ENCODE measurements at places on chromosomes 5 and 9.

- no peak for DNase-seq
Measured at GRCh38 chr9:14340994-14341393, 27.1 kb upstream of the NFIB start.

DNA sequence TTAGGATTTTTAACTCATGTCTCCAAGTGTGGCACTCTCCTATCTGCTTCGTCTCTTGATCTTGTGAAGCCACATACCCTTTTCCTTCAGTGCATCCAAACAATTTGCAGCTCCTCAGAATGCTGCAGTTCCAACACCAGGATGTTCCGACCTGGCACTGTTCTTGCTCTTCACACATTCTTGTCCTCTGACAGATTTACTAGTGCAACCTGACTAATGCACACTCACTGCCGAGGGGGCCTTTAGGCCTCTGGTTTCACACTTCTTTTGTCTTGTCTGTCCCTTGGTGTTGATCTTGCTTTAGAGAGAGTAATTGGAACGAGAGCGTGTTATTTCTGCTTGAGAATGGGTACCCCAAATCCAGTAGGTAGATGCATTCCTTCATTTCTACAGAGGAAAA, 15.0 kb downstream of the ARHGAP26 start:
- DNase-seq, result no peak

DNA sequence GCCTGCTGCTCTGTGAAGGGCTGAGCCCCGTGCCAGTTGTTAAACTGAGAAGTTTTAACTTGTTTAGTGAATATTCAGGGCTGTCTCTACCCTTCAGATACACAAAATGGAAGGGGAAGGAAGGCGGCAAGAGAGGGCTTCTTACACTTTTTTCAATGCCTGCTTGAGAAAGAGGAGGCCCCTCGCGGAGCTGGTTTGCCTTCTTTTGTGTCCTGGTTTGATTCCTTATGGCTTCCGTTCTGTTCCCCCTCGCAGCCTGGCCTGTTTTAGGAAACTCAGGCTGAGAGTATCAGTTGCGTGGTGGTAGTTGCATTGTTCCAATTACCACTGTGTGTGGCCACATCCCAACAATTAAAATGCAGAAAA, 1.0 kb downstream of the FAM53C start:
- DNase-seq, result peak; percentile 15

GRCh38 chr9:135714242-135715055, 12.5 kb downstream of the KCNT1 start:
- no peak for DNase-seq

GRCh38 chr5:72177538-72177937, 70.3 kb downstream of the MAP1B start:
- no peak for DNase-seq

DNA sequence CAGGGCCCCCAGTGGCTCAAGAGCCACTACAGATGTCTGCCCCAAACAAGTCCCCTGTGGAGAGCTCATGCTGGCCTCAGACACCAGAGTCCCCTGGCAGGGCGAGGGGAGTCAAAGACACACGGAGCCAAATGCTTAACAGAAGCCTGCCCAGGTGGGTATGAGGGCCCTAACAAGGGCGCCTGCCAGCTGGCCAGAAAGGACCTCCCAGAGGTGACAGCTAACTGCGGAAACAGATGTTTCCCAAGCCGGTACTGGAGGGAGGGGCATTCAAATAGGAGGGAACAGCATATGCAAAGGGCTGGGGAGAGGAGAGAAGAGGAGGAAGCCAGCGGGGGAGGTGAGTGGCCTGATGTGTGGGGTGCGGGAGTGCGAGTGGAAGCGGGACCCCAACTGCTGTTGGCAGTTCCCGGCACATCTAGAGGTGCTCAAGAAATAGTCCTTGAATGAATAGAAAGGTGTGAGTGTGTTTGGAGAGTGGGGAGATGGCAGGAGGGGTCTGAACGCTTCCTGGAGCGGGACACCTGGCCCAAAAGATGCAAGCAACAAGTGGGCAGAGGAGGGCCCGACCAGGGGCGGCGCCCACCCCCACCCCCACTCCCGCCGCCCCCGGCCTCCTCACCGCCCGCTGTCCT, 824 bp downstream of the MXD3 start:
- no peak for DNase-seq

DNA sequence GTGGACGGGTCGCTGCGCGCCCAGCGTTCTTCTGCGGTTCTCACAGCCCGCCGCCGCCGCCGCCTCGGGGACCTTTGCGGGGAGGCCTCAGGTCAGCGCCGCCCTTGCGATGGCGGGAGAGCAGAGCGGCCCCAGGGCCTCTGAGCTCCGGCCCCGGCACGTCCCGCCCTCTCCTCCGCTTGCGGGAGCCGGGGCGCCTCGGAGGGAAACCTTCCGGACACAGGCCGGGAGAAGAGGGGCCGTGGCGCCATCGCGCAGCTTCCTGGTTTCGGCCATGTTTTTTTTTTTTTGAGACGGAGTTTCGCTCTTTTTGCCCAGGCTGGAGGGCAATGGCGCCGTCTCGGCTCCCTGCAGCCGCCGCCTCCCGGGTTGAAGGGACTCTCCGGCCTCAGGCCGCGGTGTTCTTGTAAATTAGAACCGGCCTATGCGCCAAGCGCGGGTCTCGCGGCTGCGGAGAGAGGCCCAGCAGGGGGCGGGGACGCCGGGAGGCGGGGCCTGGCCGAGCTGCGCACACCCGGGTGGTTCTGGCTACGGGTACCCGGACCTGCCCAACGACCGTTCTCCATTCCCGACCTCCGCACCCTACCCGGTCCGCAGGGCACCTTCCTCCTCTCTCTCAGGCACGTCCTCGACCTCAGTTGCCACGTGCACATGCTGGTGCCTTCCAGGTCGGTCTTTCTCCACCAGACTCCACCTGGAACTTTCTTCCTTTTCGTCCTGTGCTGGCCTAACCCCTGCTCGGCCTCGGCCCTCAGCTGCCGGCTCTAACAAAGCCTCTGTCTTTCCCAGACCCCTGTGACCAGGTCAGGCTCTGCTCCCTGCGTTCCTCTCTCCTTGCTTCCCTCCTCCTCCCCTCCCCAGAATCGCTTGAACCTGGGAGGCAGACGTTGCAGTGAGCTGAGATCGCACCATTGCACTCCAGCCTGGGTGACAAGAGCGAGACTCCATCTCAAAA, 28.8 kb upstream of the MGAT1 start:
- DNase-seq, result peak; percentile 74

- no peak for DNase-seq
Measured at GRCh38 chr5:65668696-65669095, 43.9 kb downstream of the SHLD3 start.

DNA sequence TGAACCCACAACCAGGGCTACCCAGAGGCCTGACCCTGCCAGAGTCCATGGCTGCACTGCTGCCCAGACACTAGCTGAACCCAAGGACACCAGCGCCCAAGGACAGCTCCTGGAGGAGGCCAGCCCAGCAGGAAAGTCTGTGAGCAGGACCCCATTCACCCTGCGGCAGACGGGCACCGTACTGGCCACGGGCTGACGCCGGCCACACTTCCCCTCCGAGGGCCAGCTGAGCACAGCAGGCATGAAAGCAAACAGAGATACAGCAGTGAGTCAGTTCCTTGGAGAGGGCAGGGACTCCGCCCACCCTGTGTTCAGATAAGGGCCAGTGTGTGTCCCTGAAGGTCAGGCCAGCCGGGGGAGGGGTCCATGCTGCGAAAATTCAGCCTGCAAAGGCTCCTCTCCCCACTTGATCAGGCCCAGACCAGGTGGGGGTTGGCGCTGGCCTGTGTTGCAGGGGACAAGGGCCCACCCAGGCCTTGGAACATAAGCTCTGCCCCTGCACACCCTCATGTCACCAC, 3.2 kb downstream of the RNF208 start:
- DNase-seq, result peak; percentile 58

DNA sequence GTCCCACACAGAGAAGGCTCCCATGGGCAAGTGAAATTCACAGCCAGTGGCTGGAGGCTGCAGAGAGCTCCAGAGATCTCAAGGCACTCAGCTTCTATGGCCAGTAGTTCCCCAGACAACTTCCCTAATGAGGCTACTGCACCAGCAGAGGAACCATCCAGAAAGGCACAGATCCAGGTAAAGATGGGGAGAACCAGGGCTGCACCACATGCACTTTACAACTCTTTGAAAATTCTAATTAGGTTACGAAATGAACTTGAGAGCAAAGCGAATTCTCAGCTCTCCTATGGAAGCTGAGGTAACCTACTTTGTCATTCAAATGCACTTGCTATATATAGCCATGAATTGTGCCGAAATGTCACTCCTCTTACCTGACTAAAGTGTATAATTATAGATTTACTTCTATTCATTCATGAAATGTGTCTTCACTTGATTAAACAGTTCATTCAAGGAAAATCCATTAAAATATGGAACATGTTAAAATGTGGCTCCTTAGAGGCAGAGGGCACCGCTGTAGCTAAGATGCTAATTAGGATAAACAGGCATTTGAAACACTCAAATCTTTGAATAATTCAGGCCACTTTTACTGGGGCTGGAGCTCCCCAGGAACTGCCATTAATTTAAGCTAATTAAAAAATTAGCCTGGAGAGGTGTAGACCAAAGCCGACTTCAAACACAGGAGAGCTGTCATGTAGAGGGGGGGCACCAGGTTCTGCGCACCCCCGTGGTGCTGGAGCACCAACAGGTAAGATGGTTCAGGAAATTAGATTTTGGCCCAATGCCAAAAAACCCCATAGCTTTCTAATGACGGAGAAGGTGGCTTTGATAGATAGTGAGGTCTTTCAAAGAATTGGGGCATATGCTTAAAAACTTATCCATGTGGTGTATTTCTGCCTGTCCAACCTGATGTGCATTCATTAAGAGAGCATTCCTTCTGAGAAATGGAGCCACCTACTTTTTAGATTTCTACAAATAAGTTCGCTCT, 204.1 kb downstream of the GABBR2 start:
- no peak for DNase-seq

Data from iris pigment epithelial cell (primary cell).